T-cell (primary cell): ENCODE measurements at places on chromosomes 5 and 9.

- no peak overlapping the region for H3K4me3 ChIP-seq
- no peak overlapping the region for H3K27ac ChIP-seq
- no peaks in the 10 kb centered on the region for H3K27me3 ChIP-seq
- no peak for DNase-seq
- H3K36me3 ChIP-seq = no peaks in the 10 kb centered on the region
- no peaks in the 10 kb centered on the region for H3K4me1 ChIP-seq
Measured at GRCh38 chr5:74241751-74242140, 398.8 kb downstream of the ENC1 start.

GRCh38 chr5:3828761-3829160 is 233.1 kb downstream of the IRX1 start:
- no peaks in the 10 kb centered on the region for H3K4me1 ChIP-seq
- H3K27ac ChIP-seq = no peak overlapping the region
- DNase-seq = no peak
- no peak overlapping the region for H3K4me3 ChIP-seq
- no peaks in the 10 kb centered on the region for H3K36me3 ChIP-seq
- no peaks in the 10 kb centered on the region for H3K27me3 ChIP-seq

- H3K27me3 ChIP-seq = no peaks in the 10 kb centered on the region
- no peaks in the 10 kb centered on the region for H3K36me3 ChIP-seq
- H3K4me3 ChIP-seq = no peak overlapping the region
- no peaks in the 10 kb centered on the region for H3K4me1 ChIP-seq
Measured at GRCh38 chr5:114305402-114306207, 56.3 kb upstream of the KCNN2 start.

DNA sequence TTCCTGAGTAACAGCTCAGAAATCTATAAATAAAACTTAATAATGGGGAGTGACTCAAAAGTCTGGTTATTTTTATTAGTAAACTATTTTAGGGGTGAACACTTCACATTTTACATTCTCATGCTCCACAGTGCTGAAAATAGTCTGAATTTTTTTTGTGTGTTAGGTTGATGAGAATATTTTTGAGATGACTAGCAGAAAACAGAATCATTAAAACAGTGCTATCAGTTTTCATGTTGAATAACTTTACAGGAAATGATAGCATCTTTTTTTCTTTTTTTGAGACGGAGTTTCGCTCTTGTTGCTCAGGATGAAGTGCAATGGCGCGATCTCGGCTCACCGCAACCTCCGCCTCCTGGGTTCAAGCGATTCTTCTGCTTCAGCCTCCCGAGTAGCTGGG is 60.3 kb downstream of the TMC1 start:
- no peak overlapping the region for H3K27ac ChIP-seq
- DNase-seq = no peak
- no peak overlapping the region for H3K4me3 ChIP-seq
- no peaks in the 10 kb centered on the region for H3K27me3 ChIP-seq
- H3K36me3 ChIP-seq = no peaks in the 10 kb centered on the region
- no peaks in the 10 kb centered on the region for H3K4me1 ChIP-seq

DNA sequence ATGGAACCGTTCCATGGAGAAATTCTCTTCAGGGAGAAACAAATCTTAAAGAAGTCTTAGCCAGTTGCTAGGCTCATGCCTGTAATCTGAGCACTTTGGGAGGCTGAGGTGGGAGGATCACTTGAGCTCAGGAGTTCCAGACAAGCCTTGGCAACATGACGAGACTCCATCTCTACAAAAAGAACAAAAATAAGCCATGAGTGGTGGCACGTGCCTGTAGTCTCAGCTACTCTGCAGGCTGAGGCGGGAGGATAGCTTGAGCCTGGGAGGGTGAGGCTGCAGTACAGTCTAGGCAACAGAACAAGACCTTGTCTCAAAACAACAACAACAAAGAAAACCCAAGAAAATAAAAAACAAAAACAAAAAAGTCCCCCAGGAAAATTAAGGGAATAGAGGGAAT is 8.2 kb downstream of the HSPB3 start:
- H3K27ac ChIP-seq = no peak overlapping the region
- H3K36me3 ChIP-seq = no peaks in the 10 kb centered on the region
- H3K4me3 ChIP-seq = no peak overlapping the region

DNA sequence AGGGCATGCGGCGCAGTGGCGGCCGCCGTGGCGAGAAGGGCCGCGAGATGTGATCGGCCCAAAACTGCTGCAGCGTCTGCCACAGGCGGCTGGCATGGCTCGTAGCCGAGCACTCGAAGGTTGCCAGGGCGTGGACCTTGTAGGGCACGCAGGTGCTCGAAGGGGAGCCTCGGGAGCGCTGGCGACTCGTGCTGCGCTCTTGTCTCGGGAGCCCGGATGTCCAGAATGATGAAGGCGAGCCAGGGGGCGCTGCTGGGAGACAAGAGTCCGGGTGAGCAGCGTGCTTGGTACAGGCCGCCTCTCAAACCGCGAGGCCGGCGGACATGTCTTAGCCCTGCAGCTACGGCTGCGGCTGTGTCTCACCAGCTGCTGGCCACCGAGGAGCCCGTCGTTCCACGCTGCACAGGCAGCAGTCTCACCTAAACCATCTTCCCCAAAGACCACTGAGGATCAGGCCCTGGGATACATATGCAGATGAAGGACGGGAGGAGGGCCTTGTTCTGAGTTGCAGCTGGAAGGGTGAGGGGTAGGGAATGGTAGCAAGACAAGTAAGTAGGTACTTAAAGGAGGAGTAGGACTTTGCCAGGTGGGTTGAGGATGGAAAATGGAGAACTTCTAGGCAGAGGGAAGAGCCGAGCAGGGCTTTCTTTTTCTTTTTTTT is 1.7 kb downstream of the CBY3 start:
- peaks cover 43% of the 10 kb centered on the region for H3K4me1 ChIP-seq
- peaks cover 3% of the 10 kb centered on the region for H3K27me3 ChIP-seq
- peak overlapping the region; percentile 91 for H3K27ac ChIP-seq
- peak overlapping the region; percentile 77 for H3K4me3 ChIP-seq
- H3K36me3 ChIP-seq = no peaks in the 10 kb centered on the region

GRCh38 chr5:133807348-133807747 is 161.1 kb downstream of the C5orf15 start:
- H3K4me3 ChIP-seq = no peak overlapping the region
- H3K27ac ChIP-seq = no peak overlapping the region
- H3K36me3 ChIP-seq = no peaks in the 10 kb centered on the region
- H3K4me1 ChIP-seq = no peaks in the 10 kb centered on the region

- no peaks in the 10 kb centered on the region for H3K36me3 ChIP-seq
- H3K4me3 ChIP-seq = no peak overlapping the region
- H3K27ac ChIP-seq = no peak overlapping the region
- H3K27me3 ChIP-seq = no peaks in the 10 kb centered on the region
Measured at GRCh38 chr9:100725371-100725770, 147.5 kb downstream of the CAVIN4 start.

DNA sequence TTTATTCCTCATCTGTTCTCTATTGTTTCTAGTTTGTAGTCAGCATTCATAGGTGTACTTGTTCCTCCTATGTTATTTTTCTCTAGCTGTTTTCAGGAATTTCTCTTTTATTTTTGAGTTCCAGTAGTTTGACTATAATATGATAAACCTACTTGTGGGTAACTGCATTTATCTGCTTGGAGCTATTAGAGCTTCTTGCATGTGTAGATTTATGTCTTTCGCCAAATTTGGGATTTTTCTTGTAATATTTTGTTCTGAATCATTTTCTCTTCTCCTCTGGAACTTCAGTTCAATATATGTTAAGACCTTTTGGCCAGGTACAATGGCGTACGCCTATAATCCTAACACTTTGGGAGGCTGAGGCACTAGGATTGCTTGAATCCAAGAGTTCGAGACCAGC is 37.4 kb downstream of the JMY start:
- DNase-seq = no peak
- no peaks in the 10 kb centered on the region for H3K27me3 ChIP-seq
- peaks cover 15% of the 10 kb centered on the region for H3K4me1 ChIP-seq
- H3K27ac ChIP-seq = no peak overlapping the region

- no peaks in the 10 kb centered on the region for H3K4me1 ChIP-seq
- H3K27ac ChIP-seq = no peak overlapping the region
- peaks cover 6% of the 10 kb centered on the region for H3K27me3 ChIP-seq
- H3K4me3 ChIP-seq = no peak overlapping the region
Measured at GRCh38 chr9:88049677-88050307, 75.5 kb upstream of the CDK20 start.

DNA sequence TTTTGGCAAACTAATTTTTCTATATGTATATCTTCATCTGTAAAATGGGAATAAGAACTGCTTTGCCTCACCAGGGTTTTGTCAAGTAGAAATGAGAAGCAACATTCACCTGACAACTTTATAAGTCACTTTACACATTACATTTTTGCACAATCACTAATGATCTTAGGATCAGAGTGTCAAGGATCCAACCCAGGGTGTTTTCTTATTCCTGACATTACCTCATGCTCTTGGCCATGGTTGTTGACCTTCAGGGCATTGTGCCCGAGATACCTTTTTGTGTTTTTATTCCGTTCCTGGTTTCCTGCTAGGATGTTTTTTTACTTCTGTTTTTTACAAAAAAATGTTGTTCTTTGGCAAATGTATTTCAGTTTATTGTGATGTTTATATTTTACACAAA is 22.2 kb upstream of the RASA1 start:
- no peak overlapping the region for H3K4me3 ChIP-seq
- no peaks in the 10 kb centered on the region for H3K4me1 ChIP-seq
- no peaks in the 10 kb centered on the region for H3K27me3 ChIP-seq
- H3K27ac ChIP-seq = no peak overlapping the region
- no peaks in the 10 kb centered on the region for H3K36me3 ChIP-seq

- no peak for DNase-seq
- H3K4me1 ChIP-seq = peaks cover 2% of the 10 kb centered on the region
- no peaks in the 10 kb centered on the region for H3K27me3 ChIP-seq
- no peaks in the 10 kb centered on the region for H3K36me3 ChIP-seq
- no peak overlapping the region for H3K4me3 ChIP-seq
- H3K27ac ChIP-seq = no peak overlapping the region
Measured at GRCh38 chr5:88732181-88732633, 150.8 kb downstream of the MEF2C start.

DNA sequence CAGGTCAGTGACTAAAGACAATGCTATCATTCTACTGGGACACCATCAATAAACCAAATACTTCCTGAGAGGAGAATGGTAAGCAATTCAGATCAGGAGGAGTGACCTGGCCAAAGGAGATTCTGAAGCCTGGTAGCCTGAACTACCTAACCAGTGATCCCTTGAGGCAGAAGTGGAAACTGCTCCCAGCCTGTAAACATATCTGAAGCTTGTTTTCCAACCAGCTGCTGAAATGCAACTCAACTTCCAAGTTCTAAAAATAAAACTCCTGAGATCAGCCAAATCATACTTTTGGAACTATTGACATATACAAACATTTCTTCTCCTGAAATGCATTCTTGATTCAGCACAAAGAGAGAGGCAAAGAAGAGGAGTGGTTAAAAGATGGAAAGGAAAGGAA is 204.1 kb downstream of the EBF1 start:
- H3K4me3 ChIP-seq = no peak overlapping the region
- H3K36me3 ChIP-seq = no peaks in the 10 kb centered on the region
- H3K27ac ChIP-seq = no peak overlapping the region
- no peaks in the 10 kb centered on the region for H3K27me3 ChIP-seq
- no peak for DNase-seq

DNA sequence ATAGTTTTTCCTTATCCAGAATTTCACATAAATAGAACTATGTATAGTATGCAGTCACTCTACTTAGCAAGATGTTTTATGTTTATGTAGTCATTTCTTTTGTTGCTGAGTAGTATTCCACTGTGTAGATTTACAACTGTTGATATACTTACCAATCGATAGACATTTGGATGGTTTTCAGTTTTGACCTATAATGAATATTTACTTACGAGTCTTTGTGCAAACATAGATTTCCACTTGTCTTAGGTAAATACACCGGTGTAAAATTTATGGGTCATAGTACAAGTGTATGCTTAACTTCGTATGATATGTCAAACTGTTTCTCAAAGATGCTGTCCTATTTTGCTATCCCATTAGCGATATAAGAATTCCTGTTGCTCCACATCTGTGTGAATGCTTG is 19.7 kb upstream of the OR2K2 start:
- no peak overlapping the region for H3K27ac ChIP-seq
- no peaks in the 10 kb centered on the region for H3K36me3 ChIP-seq
- H3K4me3 ChIP-seq = no peak overlapping the region
- H3K27me3 ChIP-seq = no peaks in the 10 kb centered on the region
- DNase-seq = no peak
- no peaks in the 10 kb centered on the region for H3K4me1 ChIP-seq

DNA sequence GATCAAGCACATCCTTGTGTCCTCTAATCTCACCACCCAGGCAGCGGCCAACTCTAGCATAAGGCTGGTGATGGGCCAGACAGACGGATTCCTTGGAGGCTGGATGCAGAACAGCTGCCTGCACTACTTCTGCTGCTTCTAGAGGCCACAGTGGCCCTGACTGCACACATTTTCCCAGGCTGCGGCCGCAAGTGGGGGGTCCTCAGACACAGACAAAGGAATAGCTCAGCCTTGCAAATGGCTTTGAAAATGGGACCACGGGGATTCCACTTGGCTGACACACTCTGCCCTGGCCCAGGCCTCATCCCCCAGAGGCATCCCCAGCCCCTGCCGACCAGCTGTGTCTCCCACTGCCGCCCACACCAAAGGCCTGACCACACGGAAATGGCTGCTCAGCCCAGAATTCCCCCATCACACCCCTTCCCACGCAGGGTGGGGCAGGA is 540.8 kb downstream of the BNC2 start:
- no peak overlapping the region for H3K27ac ChIP-seq
- no peaks in the 10 kb centered on the region for H3K4me1 ChIP-seq
- H3K36me3 ChIP-seq = no peaks in the 10 kb centered on the region
- no peak overlapping the region for H3K4me3 ChIP-seq
- H3K27me3 ChIP-seq = no peaks in the 10 kb centered on the region

DNA sequence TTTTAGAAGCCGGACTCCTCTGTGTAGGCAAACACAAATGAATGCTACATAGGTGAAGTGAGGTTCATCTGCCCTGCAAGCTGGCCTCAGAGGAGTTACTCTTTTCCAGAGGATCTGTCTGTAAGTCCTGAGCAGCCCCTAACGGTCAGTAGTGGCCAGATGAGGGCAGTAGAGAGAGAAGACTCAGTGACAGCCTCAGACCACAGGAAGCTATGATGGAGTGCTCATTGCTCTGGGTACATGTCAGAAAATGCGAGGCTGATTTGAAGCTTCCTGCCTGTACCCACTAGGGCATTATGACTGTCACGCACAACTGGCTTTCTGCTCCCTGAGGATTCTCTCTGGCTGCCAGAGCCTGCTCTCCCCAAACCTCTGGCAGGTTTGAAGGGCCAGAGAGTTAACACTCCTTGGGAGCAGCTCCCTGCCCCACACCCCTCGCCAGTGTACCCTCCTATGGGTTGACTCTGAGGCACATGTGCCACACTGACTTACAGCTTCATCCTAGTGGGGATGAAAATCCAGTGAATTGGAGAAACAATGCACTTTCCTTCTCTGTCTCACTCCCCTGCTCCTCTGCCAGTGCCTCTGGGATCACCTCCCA is 141.5 kb downstream of the GABRG2 start:
- H3K27me3 ChIP-seq = no peaks in the 10 kb centered on the region
- no peak overlapping the region for H3K4me3 ChIP-seq
- no peaks in the 10 kb centered on the region for H3K36me3 ChIP-seq
- no peak overlapping the region for H3K27ac ChIP-seq
- H3K4me1 ChIP-seq = no peaks in the 10 kb centered on the region

DNA sequence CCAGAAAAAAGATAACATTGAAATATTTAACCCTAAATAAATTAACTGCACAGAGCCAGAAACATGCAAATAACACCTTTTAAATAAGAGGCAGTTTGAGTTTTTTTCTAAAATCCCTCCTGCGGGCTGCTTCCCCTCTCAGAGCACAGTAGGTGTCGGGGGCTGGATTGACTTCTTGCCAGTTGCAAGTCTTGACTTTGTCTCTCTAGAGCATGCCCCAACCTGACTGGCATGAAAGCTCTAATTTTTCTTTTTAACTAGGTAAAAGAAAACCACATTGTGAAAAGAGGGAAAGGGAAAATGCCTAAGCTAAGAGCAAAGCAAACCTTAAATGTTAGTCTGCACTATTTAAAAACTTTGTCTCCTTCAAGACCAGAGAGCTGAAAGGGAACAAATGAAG is 46.4 kb upstream of the DNAH5 start:
- H3K36me3 ChIP-seq = no peaks in the 10 kb centered on the region
- H3K4me1 ChIP-seq = no peaks in the 10 kb centered on the region
- H3K27ac ChIP-seq = no peak overlapping the region
